ENCODE measurements at places on chromosomes 3 and 15.

DNA sequence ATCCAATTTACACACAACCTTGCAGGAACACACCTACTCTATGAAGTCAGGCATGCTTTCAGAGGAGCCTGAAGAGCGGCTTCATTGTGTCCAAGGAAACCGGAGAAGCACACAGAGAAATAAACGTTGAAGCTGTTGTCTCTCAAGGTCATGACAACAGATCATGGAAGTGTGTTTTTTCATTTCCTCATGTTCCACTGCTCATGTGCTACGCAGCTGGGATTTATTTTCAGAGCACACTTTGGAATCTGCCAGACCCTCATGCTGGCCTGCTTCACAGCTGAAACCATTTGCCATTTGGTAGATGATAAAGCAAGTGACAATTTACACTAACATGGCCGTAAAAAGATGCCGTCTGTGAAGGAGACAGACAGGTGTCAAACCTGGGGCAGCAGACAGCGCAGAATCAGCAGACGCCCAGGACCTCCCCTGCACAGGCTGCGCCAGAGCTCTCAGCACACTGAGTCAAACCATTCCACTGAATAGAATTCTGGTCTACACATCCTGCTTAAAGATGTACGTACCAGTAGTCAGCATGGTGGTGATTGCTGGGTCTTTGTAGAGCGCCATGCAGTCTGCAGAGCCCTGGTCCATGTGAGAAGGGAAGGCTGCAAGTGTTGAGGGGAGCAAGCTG lies 99.3 kb downstream of the ARNT2 start:
- DNase-seq: no peak

DNA sequence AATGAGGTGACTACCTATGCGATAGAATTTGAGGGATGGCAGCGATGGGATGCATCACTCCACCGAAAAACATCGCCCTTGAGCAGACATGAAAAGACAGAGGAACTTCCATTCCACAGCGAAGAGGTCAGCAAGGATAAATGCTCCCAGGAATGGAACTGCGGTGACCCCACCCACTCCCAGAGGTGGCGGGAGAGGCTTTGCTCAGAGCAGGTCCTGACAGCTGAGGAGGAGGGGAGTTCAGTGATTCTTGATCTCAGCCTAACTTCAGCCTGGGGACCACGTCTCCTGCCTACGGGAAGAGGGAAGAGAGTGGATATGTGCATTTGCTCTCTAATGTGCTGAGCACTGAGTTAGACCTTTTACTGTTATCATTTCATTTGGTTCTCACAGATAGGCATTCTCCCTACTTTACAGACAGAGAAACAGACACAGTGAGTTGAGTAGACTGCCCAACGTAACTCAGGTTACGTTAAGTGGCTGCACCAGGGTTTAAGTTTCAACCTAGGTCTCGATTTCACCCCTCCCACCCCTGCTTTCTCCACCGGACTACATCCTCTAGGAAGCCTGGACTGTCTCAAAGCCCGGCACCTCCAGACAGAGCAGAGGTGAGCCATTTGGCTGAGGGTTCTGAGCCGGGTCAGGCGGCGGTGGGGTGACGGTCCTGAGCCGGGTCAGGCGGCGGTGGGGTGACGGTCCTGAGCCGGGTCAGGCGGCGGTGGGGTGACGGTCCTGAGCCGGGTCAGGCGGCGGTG lies 170.0 kb downstream of the RAB11A start:
- DNase-seq: no peak

GRCh38 chr3:13004376-13004775 lies 68.9 kb downstream of the IQSEC1 start:
- no peak for DNase-seq

- no peak for DNase-seq
Observed at GRCh38 chr3:147604136-147604535, 195.0 kb downstream of the ZIC1 start.

GRCh38 chr15:45586601-45587094 lies 531 bp upstream of the BLOC1S6 start:
- no peak for DNase-seq

DNA sequence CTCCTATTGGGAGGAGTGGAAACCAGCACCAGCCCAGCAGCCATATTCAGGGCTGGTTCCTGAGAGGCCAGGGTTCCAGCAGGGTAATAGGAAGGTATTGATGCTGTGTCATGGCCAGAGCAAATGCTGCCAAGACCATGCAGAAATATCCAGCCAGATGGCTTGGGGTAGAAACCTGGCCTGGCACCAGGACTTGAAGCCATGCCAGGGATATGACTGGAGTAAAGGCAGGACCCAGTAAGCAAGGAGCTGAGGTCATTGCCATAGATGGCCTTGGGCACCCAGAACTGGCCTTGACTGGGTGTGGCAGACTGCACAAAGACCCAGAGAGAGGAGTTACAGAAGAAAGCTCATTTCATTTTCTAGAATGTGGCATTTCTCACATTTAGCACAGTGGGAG lies 257.6 kb upstream of the GOLGA6L4 start:
- DNase-seq: no peak

DNA sequence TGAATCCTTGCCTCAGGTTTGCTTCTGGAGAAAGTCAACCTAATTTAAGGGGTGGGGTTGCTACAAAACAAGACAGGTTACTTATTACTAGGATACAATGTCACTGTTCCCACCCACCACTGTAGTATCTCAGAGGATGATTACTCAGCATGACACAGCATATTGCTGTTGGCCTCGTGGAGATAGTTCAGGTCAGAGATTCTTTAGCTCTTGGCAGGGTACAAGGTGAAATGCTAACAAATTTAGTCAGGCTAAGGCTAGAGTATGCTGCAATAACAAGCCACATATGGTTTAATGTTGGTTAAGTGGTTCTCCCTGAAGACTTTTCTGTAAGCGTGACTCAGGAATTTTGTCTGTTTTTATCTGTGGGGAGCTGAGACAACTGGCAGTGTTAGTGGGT lies 161.8 kb downstream of the EDEM1 start:
- peak; percentile 40 for DNase-seq

DNA sequence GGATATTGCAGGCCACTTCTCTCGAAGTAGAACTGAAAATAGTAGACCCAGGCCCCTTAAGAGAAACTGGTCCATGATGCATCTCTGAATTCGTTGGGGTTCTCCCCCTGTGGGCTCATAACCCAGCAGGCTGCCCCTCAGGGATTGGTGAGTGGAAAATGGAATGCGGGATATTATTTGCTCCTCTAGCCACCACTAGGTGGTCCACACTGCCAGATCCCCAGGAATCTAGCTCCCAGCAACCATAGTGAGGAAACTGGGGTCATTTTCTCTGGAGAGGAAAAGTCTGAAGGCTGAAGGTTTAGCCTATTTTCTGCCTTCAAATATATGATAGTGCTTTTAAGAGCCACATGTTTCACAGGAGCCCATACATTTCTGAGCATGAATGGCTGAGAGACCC lies 6.7 kb downstream of the CX3CR1 start:
- no peak for DNase-seq

DNA sequence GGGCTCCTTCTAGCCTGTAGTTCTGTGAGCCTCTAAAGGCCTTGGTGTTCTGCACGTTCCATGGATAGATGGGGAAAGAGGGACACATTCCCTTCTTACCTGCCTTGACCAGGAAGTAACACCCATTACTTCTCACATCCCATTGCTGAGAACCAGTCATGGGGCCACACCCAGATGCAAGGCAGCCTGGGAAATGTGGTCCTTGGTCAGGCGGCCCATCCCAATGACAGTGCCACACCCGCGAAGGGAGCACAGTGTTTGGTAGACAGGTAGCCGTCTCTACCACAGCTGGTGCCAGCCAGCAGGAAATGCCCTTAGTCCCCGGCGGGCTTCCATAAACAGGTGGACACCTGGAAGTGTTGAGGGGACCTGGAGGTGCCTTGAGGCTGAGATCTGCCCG lies 23.2 kb upstream of the LCTL start:
- no peak for DNase-seq

DNA sequence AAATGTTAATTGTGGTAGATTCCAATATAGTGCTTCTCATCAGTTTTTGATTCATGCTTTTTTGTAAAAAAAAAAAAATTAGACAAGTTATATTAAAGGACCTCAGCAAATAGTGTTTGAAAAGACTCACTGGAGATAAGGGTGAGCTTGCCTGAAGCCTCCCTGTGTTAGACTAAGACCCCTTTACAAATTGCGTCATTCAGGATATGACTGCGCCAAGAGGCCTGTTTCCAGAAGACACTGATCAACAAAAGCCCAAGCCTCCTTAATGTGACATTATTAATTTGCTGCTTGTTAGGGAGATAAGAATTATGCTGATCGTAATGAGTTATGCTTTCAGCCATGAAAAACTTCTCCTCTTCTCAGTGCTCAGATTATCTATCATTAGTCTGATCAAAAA lies 13.0 kb upstream of the DNAJC13 start:
- DNase-seq: peak; percentile 37

DNA sequence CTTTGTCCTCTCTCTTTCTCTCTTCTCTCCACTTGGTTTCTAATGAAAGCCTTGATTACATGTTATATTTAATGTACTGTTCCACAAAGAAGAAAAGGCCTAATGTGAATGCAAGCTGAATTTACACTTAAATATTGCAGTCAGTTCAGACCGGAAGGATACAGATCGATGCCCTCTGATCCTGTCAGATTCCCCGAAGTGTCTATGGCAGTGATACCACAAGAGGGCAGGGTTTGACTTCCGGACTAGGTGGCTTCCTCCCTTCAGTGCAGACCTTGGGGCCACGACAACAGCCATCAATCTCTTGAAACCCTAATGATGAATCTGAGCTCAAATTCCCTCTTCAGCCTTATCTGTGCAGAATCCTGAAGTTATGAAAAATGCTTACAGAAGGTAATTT lies 29.5 kb downstream of the AGTR1 start:
- peak; percentile 88 for DNase-seq

DNA sequence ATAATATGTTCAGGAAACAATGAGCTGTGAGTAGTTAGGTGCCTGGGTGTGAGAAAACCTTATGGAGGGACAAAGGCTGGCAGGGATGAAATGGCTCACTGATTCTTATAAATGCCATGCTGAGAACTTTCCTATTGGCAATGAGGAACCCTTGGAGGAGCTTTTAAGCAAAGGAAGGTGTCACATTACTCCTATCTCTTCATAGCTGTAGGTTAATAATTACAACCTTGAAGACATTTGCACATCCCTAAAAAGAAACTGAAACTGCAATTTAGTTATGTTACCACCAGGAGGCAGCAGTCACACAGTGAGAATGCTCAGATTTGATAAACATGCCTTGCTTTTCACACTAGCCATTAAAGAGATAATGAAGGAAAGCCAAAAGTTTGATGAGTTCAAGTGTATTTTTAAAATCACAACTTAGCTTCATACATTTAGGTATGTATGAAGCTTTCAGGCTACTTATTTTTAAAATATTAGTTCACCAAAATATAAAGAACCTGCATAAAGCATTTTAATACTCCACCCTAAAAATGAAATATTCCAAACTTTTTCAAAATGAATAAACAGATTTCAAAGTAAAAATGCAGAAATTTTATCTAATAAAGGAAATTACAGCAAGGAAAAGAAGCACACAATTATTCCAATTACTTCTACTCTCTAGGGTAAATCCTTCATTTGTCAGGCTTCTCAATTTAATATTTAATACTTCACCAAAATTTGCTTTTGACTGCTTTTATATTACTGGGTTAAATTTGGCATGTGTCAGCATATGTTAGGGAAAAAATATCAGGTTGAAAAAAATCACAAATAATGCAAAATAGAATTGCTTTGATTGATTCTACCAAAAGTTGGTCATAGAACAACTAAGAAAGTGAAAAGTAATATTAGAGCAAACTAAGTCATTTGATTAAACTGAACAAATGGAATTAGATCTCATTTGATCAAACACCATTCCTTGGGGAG lies 136.9 kb upstream of the SLC2A2 start:
- peak; percentile 68 for DNase-seq

GRCh38 chr3:3586843-3587646 lies 212.2 kb upstream of the LRRN1 start:
- DNase-seq: no peak

DNA sequence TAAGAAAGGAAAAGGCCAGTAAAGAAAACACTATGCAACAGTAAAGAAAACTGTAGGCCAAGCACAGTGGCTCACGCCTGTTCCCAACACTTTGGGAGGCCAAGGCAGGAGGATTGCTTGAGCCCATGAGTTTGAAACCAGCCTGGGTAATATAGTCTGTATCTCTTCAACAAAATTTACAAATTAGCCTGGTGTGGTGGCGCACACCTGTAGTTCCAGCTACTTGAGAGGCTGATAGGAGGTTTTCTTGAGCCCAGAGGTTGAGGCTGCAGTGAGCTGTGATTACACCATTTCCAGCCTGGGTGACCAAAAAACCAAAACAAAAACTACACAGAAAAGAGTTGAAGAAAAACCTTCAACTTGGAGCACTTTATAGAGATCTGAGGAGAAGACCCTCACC lies 31.8 kb downstream of the DAG1 start:
- no peak for DNase-seq

- DNase-seq: peak; percentile 93
Observed at GRCh38 chr15:78739996-78740903, 71.0 kb downstream of the ADAMTS7 start.

DNA sequence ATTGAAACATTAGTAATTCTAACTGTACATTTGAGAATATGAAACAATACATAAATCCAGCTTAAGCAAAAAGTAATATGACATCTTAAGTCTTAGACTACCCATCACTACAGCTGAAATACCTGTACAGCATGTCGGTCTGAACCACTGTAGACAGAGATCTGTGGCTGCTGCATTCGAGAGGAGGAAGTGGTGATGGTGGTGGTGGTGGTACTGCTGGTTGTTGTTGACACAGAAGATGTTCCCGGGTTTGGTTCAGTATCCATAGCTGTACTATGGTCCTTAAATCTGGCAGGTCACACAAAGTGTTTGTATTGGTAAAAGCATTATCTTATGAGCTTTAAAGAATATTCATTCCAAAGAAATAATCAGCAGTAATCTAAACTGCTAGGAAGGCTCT lies 2.9 kb downstream of the PHC3 start:
- DNase-seq: peak; percentile 41

DNA sequence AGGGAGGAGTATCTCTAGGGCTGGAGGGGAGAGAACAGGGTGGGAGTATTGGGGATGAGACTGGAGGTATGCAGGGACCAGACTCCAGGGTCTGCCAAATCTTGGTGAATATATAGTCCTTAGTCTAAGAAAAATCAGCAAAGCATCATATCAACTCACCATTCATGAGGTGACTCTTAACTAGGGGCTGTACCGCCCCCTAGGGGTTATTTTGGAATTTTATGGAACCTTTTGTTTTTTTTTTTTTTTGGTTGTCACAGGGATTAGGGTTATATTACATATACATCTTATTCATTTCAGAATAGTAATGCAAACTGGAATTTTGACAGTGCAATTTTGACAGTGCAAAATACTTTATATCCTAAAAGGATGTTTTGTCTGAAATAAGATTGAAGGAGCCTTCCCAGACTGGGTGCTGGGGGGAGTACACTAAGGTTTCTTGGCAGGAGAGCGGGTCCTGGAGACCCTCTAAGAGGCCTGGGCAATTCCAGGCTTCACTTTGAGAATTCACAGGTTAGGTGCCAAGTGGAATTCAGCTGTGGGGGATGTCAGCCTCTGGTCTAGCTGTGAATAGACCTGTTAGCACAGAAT lies 7.5 kb downstream of the CMTM7 start:
- peak; percentile 91 for DNase-seq

GRCh38 chr15:55118344-55118870 lies 78.3 kb downstream of the RSL24D1 start:
- DNase-seq: no peak

- DNase-seq: no peak
Observed at GRCh38 chr3:123620343-123620742, 35.5 kb upstream of the HACD2 start.
